Epithelial cell of umbilical artery (primary cell): ENCODE measurements at places on chromosomes 4 and X. TPM values are rescaled to one million over a fixed set of nuclear protein-coding genes. Genes with fewer than 3 reads are reported as not detected.

Gene ADH1C
- not detected in 2 replicates for total RNA-seq

Gene IRF2
- 15.6 and 28.9 TPM in 2 replicates for total RNA-seq

Gene MAGEA11
- total RNA-seq: not detected in 2 replicates

Gene P2RY4
- not detected in 2 replicates for total RNA-seq

Gene AMBN
- total RNA-seq: not detected in 2 replicates

Gene CTAG2
- total RNA-seq: not detected in 2 replicates

Gene MAGEA4
- total RNA-seq: not detected in 2 replicates

Gene BEX3
- total RNA-seq: 319 and 348 TPM in 2 replicates

Gene PLXNB3
- 0.91 and 1.3 TPM in 2 replicates for total RNA-seq

Gene MAPK10
- total RNA-seq: under 0.01 TPM in 1 of 2 replicates, not detected in the other

Gene KCNIP4
- 0.32 and 0.46 TPM in 2 replicates for total RNA-seq

Gene GAGE12J
- total RNA-seq: not detected in 2 replicates

Gene SCFD2
- total RNA-seq: 15.9 and 20.8 TPM in 2 replicates

Gene CENPI
- total RNA-seq: 26.0 and 32.4 TPM in 2 replicates

Gene NDNF
- not detected in 2 replicates for total RNA-seq

Gene CFP
- under 0.01 TPM in 2 replicates for total RNA-seq

Gene CXCL3
- total RNA-seq: 0.61 and 1.3 TPM in 2 replicates

Gene ADH6
- total RNA-seq: not detected in 2 replicates

Gene TRIM2
- total RNA-seq: 10.1 and 12.0 TPM in 2 replicates

Gene TMSB15A
- total RNA-seq: 4.1 and 15.9 TPM in 2 replicates

Gene RAB33A
- total RNA-seq: 1.2 and 1.9 TPM in 2 replicates

Gene RELL1
- 172 and 267 TPM in 2 replicates for total RNA-seq
